ENCODE measurements at places on chromosomes 4 and X. TPM values are rescaled to one million over a fixed set of nuclear protein-coding genes. Genes with fewer than 3 reads are reported as not detected.

The SCRG1 gene
- not detected for total RNA-seq

GRCh38 chr4:182569561-182569960 is 326.4 kb downstream of the TENM3 start:
- no peak for DNase-seq

GRCh38 chr4:126976850-126977632 is 655.7 kb upstream of the INTU start:
- no peak for DNase-seq

DNA sequence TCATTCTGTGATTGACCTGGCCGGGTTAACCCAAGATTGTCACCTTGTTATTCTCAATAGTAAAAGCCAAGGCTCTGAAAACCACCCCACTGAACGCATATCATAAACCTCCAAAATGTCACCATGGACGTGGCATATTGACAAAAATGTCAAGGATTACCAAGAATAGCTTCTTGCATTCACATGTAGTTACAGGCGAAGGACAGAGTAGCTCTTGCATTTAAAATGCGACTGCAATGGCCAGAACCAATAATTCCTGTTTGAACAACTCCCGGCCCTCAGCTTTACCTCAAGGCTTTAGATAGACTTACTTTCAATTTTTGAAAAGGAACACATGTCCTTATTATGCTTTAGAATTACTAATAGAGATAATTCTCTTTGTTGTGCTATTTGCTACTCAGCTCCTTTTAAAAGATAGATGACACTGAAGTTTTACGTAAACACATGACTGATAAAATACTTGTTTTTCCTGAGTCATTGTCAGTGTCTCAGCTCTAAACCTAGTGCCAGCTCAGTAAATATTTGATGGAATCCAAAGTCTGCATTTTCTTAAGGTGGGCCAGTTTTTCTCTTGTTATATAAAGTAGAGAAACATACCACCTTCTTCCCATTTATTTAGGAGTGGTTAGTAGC is 66.3 kb downstream of the CLDN34 start:
- DNase-seq: no peak

The GPAT3 gene
- total RNA-seq: 4.5 TPM

The SORCS2 gene
- total RNA-seq: 0.18 TPM

DNA sequence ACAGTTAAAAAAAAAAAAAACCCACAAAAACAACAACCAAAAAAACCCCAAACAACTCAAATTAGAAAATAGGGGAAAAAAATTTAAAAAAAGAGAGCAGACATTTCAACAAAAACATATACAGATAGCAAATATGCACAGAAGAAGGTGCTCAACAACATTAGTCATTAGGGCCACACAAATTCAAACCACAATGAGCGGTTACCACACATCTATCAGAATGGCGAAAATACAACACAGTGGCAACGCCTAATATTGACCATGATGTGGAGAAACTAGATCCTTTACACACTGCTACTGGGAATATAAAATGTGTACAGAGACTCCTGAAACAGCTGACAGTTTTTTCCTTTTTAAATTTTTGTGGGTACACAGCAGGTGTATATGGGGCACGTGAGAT is 19.4 kb downstream of the LYAR start:
- no peak for DNase-seq

- DNase-seq: no peak
Observed at GRCh38 chrX:139299309-139299708, 231.2 kb upstream of the F9 start.

The DCHS2 gene
- not detected for total RNA-seq

The DNAAF6 gene
- not detected for total RNA-seq

The DIPK2B gene
- total RNA-seq: not detected

The ABLIM2 gene
- total RNA-seq: 0.54 TPM

DNA sequence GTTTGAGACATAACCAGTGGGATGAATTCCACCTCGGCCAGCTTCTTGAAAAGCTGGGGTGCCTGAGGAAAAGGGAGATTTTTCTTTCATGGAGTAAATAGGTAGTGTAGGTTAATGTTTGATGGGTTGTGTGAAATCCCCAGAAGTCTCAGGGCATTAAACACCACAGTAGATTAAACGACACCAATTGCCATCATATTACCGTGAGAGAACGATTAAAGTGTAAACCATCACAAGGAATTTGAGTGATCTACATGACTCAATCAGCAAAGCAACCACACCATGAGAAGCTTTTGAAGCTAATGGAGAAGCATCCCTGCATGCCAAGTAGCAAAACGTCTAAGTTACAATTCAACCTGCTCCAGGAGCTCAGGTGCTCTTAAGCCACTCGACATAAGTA is 322.5 kb upstream of the GATB start:
- DNase-seq: no peak

DNA sequence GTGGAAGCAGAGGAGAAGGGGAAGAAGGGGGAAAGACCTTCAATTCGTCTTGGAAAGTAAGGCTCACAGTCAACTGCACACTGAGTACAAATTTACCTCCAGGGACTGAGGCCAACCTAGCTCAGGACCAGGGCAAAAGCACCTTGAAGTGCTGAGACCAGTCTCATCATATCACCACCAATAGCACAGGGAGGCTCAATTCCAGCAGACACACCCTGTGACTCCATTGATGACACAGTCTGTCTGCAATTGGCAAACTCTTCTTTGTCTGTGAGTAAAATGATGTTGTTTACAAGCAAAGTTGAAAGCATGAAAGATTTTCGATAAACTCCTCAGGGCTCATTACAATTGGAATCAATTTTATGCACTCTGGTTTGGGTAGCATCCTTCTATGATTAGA is 32.3 kb downstream of the TRIML1 start:
- DNase-seq: no peak

DNA sequence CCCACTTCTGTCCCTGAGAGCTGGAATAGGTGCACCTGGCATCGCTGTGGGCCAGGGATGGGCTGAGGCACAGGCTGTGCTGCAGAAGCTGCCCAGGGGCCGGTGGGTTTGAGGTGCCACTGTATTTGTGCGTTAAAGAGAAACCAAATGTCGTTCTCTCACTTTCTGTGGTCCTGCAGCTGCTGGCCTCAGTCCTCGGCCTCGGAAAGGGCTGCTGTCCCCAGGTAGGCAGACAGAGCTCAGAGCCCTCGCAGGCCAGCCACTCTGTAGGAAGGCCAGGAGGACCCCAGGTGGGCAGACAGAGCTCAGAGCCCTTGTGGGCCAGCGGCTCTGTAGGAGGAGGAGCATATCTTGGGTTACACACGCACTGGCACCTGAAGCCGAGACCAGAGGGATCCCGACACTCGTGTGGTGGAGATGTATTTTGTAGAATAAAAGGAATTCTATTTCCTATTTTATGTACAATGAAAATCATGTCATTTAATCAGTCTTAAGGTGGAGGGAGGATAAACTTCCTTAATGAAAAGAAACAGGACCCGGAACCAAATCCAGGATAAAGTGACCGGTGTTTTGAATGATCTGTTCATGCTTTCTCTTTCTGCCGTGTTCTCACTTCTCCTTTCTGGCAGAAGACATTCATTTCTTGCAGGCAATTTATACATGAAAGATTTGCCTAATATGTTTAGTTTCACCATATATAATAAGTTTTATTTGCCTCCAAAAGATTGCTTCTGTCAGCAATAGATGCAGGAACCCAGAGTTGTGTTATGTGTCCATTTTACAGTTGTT is 54.4 kb upstream of the HGFAC start:
- no peak for DNase-seq

DNA sequence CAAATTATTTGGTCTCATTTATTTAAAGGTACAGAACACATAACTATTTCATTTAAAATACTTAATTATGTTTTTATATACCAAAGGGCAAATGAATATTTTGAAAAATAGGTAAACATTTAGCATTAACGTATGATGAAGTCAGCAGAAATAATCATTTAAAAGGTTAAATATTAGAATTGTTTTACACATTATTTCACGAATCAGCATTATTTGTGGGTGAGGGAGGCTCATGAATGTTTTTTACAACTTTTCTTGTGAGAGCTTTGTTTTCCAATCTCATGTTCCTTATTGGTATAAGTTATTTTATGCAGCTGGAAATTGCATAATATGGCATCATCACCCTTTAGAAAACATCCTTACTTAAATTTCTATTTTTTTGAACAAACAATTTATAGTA is 73.9 kb upstream of the FSTL5 start:
- DNase-seq: no peak

DNA sequence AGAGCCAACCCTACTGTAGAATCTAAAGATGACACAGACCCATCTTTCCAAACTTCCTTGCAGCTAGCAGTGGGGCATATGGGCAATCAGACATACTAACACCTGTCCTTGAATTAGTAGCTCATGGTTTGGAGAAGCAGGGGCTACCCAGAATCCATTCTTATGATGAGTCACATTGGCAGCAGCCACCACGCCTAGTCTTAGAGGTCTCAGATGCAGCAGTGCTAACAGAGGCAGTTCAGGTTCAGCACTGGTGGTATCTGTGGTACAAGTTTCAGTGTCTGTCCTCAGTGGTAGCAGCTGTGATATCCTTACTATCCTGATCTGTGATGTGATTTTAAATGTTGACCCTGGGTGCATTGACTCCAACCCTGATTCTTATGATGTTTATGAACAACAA is 68.1 kb downstream of the FRMPD4 start:
- DNase-seq: no peak

GRCh38 chr4:141530627-141531026 is 105.8 kb upstream of the IL15 start:
- DNase-seq: no peak

- no peak for DNase-seq
Observed at GRCh38 chrX:3549411-3549911, 164.0 kb downstream of the PRKX start.

DNA sequence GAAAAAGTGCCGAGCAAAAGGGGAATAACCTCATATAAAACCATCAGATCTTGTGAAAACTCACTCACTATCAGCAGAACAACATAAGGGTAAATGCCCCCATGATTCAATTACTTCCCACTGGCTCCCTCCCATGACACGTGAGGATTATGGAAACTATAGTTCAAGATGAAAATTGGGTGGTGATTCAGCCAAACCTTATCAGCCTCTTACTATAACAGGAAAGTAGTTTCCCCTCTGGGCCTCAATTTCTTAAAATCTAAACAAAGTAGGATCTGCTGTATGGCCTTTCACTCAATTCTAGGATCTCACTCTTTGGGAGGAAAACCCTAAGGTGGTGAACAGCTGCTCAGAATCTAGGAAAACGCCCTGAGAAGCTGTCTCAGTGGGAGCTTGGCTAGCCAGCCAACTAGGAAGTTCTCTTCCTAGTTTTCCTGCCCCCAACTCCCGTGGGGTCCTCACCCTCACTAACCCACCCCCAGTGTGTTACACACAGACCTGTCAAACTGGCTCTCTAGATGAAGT is 1017.1 kb upstream of the HS3ST1 start:
- DNase-seq: no peak

GRCh38 chrX:129449148-129449547 is 74.1 kb downstream of the SMARCA1 start:
- DNase-seq: no peak

The DDX53 gene
- total RNA-seq: not detected

The PROM1 gene
- 0.66 TPM for total RNA-seq

GRCh38 chrX:80705379-80705778 is 104.3 kb downstream of the BRWD3 start:
- no peak for DNase-seq

- DNase-seq: no peak
Observed at GRCh38 chr4:24517676-24518075, 66.7 kb downstream of the DHX15 start.

The TMPRSS11F gene
- total RNA-seq: not detected

- no peak for DNase-seq
Observed at GRCh38 chrX:154439841-154440240, 2.9 kb downstream of the GDI1 start.

GRCh38 chr4:185411849-185412248 is 13.9 kb downstream of the UFSP2 start:
- no peak for DNase-seq

GRCh38 chrX:10902001-10902400 is 209.1 kb upstream of the HCCS start:
- DNase-seq: no peak

The GAGE1 gene
- not detected for total RNA-seq

DNA sequence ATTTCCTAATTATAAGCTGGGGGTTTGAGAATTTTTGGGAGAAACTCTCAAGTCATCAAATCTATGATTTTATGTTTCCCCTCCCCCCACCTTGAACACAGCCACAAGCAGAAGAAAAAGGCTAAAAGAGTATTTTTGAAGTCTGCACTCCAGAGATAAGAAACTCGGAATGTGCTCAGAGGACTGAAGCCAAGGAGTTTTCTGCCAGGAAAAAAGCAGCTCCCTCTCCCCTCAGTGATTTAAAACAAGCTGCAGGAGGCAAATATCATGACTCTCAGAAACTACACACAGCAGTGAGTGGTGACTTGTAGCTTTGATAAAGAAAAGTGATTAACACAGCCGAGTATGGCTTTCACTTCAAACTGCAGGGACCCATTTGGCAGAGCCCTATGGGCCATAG is 800.2 kb upstream of the FTHL17 start:
- DNase-seq: no peak

DNA sequence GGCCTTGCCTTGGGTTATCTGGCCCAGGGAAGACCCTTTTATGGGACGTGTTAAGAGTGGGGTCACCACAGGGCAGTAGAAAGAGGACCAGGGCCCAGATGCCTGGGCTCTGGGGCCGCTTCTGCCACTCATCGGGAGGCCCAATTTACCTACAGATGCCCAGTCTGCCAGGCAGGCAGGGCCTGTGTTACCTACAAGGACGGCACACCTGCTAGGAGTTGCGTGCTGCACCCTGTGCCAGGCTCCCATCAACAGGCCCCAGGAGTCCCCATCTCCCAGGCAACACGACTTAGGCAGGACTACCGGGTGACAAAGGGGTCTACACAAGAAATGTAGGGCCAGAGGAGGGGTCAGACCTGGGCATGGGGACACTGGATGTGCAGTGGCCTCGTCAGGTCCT is 34.6 kb downstream of the WDR1 start:
- no peak for DNase-seq

GRCh38 chr4:5477613-5478012 is 230.7 kb downstream of the EVC2 start:
- DNase-seq: no peak

The TLL1 gene
- not detected for total RNA-seq

GRCh38 chrX:15751155-15751819 is 13.2 kb downstream of the CA5B start:
- no peak for DNase-seq
